ENCODE measurements at places on chromosomes 7 and 10.

GRCh38 chr7:2070151-2070763 lies 162.5 kb downstream of the MAD1L1 start:
- DNase-seq: no peak

DNA sequence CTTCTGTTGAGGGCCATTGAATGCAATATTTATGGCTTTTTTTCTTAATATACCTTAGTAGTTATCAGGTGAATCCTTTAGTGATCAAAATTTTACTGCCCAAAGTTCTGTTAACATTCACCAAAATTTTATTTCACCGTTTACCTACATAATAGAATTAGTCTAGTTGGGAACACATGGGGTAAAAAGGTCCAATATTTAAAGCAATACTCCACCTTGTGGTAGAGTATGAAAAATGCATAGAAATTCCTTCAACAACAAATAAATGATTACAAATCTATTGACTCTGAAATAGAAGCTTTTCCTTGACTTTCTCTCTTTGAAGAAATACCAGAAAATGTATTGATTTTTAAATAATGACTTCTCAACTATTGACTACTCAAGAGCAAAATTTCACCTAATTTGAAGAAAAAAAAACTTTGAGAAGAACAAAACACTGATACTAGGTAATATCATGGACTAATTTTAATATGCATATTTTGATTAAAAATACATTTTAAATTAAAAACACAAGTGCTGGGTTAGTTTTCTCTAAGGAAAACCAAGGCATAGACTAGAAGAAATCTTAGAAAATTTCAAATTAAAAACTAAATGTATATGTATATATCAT lies 43.3 kb downstream of the POLR1F start:
- DNase-seq: peak; percentile 19

DNA sequence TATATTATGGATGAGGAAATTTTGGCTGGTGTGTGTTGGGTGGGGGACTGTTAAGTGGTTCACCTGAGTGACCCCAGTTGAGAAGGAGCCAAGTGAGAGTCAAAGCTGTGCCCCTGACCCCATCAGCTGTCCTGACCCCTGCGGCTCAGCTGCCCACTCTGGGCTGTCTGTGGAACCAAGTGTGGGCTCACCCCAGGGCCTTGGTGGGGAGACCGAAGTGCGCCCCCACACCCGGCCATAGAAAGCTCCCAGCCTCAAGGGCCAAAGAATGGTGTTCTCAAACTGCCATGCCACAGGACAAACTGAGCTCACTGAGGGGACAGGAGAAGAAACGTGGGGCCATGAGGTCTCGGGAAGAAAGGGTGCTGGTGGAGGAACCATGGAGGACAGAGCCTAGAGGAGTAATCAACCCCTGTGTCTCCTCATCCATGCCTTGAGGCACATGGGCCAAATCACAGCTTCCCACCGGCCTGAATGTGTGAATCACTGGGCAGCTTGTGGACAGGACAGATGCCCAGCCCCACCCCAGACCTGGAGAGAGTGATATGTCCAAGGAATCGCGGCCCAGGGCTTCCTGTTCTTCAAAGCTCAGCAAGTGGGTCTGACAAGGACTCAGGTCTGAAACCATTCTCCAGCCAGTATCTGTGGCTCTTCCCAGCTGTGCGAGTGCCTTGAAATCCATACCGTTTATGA lies 86.2 kb upstream of the CACUL1 start:
- DNase-seq: no peak

DNA sequence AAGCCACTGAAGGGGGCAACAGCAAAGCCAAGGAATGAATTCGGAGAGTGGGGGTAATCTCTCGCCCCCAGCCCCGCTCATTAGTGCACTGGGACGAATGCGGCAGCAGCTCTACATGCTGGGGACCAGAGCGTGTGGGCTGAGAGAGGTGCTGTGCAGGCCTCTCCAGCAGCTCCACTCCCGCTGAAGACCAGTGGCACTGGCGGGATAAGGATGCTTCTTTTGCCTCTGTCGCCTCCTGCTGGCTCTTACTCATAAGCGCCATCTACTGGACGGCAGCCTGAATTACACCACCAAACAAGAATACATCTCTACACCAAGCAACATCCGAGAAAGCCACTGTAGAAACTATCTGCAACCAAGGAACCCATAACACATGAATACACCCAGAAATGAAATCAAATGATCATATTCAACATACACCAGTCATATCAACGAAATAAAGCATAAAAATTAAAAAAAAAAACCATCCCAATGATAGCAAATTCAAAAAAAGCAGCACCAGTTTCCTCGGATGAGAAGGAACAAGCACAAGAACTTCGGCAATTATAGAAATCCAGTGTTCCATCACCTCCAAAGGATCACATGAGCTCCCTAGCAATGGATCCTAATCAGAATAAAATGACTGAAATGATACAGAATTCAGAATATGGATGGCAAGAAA lies 79.0 kb upstream of the TMEM168 start:
- DNase-seq: no peak

GRCh38 chr10:43855667-43856210 lies 207.1 kb upstream of the ZNF32 start:
- DNase-seq: no peak

- no peak for DNase-seq
Measured at GRCh38 chr10:6600224-6600987, 20.3 kb upstream of the PRKCQ start.

DNA sequence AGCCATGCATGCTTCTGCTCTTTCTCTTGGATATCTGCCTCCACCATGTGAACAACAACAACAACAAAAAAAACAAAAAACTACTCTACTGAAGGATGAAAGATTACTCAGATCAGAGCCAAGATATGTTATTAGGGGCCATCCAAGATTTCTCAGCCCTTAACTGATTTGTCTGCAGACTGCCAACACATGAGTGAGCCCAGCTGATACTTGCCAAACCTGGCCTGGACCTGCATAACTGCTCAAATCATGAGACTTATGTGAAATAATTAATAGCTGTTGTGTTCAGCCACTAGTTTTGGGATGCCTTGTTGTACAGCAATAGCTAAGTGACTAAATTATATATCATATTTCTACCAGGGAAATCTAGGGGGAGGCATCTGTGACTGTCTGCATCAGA lies 334.5 kb upstream of the SORCS1 start:
- DNase-seq: no peak

- DNase-seq: no peak
Measured at GRCh38 chr7:144497282-144497681, 93.8 kb upstream of the NOBOX start.

DNA sequence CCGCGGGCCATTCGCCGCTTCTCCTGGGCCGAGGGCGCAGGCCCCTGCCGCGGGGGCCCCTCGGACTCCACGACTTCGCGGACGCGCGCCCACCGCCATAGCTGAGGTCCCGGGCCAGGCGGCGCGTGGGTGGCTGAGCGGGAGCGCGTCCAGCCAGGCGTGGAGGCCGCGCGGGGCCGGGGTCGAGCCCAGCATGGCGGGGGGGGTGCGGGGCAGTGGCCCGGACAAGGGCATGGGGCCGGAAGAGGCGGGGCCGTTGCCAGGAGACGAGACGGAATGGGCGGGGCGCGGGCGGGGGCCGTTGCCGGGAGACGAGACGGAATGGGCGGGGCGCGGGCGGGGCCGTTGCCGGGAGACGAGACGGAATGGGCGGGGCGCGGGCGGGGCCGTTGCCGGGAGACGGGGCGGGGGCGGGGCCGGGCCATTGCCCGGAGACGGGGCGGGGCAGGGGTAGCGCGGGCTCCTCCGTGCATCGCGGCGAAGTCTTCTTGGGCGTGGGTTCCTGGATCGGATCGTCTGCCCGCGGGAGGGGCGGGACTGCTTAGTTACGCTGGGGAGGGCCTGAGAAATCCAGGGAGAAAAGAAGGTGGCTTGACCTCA lies 14.8 kb downstream of the ADAM8 start:
- peak; percentile 62 for DNase-seq

DNA sequence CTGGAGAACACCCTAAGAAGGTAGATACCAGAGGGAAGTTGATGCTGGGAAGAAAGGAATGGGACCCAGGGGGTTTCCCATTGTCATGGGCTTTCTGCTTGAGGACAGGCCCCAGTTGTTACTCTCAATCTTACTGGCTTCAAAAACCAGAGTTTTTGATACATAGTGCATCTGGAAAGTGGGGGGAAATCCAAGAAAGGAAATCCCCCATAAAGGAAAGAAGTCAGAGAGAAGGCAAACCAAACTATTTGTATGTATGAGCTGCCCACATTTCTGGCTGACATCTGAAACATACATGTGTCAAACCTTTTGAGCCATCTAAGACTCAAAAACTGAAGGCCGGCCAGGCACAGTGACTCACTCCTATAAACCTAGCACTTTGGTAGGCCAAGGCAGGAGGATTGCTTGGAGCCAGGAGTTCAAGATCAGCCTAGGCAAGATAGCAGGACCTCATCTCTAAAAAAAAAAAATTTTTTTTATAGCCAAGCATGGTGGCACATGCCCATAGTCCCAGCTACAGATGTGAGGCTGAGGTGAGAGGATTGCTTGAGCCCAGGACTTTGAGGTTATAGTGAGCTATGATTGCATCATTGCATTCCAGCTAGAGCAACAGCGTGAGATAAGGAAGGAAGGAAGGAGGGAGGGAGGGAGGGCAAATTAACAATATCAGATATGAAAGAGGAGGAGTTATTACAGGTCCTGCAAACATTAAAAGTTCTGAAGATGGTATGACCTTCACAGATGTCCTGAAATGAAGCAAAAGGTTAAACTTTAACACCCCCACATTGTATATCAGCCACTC lies 6.7 kb upstream of the COA1 start:
- DNase-seq: no peak

- no peak for DNase-seq
Measured at GRCh38 chr7:80618096-80618495, 20.3 kb upstream of the CD36 start.

DNA sequence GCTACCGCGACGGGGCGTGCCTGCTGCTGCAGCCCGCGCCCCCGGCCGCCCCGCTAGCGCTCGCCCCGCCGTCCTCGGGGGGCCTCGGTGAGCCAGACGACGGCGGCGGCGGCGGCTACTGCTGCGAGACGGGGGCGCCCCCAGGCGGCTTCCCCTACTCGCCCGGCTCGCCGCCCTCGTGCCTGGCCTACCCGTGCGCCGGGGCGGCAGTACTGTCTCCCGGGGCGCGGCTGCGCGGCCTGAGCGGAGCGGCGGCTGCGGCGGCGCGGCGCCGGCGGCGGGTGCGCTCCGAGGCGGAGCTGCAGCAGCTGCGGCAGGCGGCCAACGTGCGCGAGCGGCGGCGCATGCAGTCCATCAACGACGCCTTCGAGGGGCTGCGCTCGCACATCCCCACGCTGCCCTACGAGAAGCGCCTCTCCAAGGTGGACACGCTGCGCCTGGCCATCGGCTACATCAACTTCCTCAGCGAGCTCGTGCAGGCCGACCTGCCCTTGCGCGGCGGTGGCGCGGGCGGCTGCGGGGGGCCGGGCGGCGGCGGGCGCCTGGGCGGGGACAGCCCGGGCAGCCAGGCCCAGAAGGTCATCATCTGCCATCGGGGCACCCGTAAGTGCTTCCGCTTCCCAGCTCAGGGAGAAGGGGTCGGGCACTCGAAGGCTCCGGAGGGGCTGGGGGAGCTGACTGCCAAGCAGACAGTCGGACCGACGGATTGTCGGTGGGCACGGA lies 761 bp downstream of the PTF1A start:
- DNase-seq: no peak

- DNase-seq: no peak
Measured at GRCh38 chr7:135684136-135684535, 21.8 kb downstream of the STMP1 start.

GRCh38 chr10:106941297-106942034 lies 223.0 kb downstream of the SORCS1 start:
- DNase-seq: no peak

- DNase-seq: no peak
Measured at GRCh38 chr7:83355143-83355542, 192.5 kb upstream of the PCLO start.

DNA sequence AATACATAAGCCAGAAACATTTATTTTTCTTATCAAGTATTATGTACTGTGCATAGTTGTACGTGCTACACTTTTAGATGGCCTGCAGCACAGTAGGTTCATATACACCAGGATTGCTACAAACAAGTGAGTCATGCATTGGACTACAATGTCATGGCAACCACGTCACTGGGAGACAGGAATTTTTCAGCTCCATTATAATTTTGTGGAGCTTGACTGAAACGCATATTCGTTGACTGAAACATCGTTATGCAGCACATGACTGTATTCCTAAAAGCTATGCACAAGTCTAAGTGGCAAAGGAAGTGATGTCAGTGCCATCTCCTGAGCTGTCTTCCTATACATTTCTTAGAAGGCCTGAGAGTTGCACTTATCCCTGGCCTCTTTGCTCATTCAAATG lies 871.8 kb downstream of the IPMK start:
- DNase-seq: no peak

GRCh38 chr7:45599851-45600706 lies 25.9 kb downstream of the ADCY1 start:
- peak; percentile 4 for DNase-seq

DNA sequence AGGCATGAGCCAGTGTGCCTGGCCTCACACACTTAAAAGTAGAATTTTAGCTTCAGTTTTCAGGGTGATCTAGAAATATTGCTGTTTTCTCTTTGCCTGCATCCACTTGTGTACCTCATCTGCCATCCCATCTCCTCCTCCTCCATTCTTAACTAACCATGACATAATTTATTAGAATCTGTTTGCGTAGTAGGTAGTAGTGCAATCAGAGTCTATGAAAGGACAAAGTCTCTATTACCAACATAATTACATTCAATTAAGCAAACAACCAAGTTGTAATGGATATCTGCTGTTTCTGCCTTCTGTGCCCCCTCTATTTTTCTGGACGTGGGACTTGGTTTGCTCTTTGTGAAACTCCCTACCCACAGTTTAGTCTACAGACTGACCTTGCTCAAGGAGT lies 72.9 kb downstream of the CDK14 start:
- DNase-seq: no peak

DNA sequence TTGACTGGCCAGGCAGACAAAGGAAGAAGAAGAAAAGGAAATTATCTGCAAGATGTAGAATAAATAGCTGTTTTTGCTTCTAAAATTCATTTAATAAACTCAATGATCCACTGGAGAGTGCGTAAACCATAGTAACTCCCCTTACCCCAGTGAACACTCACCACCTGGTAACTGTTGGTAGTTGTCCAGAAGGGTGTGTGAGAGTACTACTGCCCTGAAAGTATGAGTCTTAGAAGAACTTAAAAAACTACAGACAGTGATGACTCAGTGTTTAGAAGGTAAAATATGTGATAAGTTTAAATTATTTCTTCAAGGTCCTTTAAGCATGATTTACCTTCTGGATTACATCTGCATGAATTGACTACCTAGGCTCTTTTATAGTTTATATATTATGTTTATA lies 53.0 kb upstream of the SEMA3A start:
- no peak for DNase-seq

GRCh38 chr7:45203936-45204445 lies 46.4 kb downstream of the RAMP3 start:
- peak; percentile 77 for DNase-seq

DNA sequence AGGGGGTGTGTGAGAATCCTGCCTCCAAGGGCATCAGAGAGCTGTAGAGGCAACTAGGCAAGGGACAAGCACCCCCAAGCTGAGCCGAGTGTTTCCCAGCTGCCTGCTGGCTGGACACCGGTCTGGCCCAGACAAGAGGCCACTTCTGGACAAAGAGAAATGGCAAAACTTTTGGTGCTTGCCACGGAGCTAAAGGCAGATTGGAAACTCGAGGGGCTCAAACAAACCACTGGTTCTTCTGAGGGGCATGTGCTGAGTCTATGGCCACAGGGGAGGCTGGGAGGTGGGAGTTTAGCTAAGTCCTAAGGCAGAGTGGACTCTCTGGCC lies 66.5 kb upstream of the INPP5A start:
- no peak for DNase-seq

All from muscle of back (tissue), 13 donors.